ENCODE measurements at places on chromosomes 5 and 9.

GRCh38 chr9:20403346-20403745 is 219.0 kb downstream of the MLLT3 start:
- DNase-seq, result no peak

GRCh38 chr5:65172486-65173129 is 309.1 kb downstream of the ADAMTS6 start:
- DNase-seq, result peak; percentile 70

DNA sequence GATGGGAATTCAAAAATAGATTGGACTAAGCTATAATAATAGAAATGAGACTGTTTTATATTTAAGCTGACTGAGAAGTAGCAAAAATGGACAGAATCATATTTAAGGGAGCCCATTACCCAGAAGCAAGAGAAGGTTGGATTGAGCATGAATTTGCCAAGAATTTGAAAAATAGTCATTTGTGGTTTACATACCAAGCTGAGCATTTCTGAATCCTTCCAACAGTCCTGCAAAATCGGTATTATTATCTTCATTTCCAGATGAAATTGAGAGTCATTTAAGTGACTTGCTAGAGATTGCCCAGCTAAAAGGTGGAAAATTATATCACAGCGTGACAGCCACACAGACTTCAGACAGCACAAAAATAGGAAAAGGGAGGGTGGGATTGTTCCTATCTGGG is 48.4 kb downstream of the TNFSF15 start:
- no peak for DNase-seq

DNA sequence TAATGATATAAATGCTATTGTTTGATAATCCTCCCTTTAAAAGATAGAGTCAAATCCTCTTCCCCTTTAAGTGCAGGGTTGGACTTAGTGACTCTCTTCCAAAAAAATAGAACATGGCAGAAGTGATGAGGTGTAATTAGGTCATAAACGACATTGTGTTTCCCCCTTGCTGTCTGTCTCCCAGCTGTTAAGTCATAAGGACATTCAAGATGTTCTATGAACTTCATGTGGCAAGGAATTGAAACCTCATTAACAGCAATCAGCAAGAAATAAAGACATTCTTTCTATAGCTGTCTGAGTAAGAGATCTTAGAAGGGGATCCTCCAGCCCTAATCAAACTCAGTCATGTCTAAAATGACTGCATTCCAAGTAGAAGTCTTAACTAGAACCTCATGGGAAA is 3.3 kb upstream of the SLC25A46 start:
- no peak for DNase-seq

- no peak for DNase-seq
Measured at GRCh38 chr5:159671886-159672285, 244.4 kb upstream of the ADRA1B start.

DNA sequence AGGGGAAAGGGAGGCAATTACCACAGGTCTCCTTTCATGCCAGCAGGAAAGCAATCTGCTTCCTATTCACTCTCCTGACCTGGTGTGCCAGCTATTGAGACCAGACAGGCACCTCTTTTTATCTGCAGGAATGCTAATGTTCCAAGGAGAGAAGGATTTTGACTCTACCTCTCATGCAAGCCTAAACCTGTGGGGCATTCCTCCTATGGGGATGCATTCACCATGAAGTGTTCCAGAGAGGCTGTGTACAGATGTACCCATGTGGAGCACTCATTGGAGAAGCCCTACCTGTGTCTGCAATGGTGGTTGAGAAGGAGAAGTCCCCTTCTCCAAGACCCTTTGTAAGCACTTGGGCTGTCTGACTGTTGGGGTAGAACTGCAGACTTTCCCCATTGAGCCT is 45.4 kb upstream of the EDIL3 start:
- no peak for DNase-seq

All from stimulated activated naive CD8-positive, alpha-beta T cell treated with anti-CD3 and anti-CD28 coated beads, Interleukin-15, Interleukin-2, amounts not matched to agents 100 U/mL and 50 U/mL, for 24 hours (primary cell).